ENCODE measurements at places on chromosomes 11 and 22.

- DNase-seq: no peak
Observed at GRCh38 chr11:101439488-101439887, 144.3 kb downstream of the TRPC6 start.

DNA sequence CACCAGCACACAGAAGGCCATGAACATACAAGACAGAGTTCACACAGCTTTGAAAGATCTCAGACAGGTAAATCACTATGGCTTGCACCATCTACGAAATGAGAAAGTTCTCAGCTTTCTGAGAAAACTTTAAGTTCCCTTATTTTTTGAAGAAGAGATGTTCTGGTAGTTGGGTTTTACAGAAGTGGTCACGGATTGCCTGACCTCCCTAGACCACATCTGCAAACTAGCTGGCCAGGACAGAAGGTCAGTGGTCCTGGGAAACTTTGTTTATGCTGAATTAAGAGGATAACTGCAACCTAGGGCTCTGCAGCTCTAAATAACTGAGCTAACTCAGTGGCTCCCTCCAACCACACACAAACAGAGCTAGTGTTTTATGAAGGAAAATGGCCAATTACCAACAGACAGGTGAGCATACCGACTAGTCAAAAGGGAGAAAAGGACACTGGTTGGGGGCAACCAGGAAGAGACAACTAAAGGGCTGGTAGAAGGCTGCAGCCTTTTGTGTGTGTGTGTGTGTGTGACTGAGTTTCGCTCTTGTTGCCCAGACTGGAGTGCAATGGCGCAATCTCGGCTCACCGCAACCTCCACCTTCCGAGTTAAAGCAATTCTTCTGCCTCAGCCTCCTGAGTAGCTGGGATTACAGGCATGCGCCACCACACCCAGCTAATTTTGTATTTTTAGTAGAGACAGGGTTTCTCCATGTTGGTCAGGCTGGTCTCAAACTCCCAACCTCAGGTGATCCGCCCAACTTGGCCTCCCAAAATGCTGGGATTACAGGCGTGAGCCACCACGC, 8.5 kb upstream of the SCN2B start:
- no peak for DNase-seq

DNA sequence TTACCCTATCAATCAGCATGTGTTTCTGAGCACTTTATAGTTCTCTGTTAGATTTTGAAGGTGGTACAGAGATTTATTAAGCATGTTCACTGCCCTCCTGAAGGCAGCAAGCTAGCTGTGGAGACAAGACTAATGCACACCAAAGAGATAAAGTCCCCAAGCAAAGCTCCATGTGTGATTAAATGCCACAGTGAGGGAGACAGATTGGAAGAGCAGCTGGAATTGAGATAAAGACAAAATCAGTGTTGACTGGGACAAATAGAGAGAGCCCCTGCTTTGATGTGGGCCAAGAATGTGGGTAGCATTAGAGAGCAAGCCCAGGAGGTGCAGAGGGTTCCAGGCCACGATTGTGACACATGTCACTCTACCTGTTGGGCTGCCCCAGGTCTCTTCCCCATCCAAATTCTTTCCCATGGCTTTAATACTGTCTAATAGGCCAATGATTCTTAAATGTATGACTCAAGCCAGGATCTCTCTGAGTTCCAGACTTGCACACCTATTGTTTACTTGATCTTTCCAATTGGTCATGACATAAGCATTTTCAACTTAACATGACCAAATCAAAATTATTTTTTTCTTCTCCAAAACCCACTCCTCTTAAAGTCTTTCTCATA, 60.1 kb upstream of the ZC3H12C start:
- DNase-seq: no peak

DNA sequence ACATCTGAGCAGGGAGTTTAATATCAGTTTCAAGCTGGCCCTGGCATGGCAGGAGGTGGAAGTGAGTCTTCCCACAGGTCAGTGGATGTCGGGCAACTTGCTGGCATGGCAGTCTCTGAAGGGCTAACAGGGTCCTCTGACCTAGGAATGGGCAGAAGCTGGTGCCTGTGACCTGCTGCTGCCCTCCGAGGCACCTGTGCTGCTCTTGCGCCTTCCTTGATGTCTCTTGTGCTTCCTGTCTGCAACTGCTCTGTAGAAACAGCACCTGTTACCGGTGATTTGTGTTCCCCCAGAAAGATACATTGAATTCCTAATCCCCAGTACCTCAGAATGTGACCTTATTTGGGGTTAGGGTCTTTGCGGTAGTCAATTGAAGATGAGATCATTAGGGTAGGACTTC, 110.3 kb downstream of the RPS6KA4 start:
- DNase-seq: no peak

GRCh38 chr11:95792200-95792599, 1.9 kb downstream of the CEP57 start:
- no peak for DNase-seq

DNA sequence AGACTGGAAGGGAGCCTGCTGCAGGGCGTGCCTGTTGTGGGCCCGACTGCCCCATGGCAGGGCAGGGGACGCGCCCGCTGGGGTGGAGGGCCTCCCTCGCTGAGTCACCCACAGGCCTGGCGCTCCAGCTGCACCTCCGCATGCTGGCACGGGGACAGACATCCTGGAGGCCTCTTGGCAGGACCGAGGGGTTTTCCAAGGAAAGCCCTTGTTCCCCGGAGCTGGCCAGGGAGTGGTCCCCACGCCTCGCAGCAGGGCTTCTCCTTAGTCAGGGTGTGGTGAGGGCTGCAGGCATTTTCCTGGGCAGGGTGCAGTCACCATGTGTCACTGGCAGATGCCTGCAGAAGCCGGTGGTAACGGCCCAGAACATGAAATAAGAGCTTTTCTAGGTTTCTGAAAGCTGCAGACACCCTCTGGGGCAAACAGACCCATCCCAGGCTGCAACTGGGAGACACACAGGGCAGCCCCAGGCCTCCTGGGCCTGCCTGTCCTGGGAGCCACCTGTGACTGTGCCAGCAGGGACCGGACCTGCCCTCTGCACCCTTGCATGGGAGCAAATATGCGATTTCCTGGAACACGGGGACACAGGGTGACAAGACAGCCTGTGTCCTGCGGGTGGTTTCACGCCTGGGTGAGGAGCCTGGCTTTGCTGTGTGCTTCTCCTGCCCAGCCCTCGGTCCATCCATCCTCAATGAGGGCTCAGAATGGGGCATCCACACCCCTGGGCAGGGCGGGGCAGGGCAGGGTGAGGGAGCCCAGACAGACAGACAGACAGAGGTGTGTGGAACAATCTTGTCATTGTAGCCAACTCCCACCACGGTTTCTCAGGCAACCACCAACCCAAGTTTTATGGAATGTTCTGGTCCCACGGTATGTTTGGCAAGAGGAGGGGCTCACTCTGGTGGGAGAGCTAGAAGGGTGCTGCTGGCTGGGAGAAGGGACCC, 43.2 kb upstream of the FADD start:
- DNase-seq: no peak

- DNase-seq: no peak
Observed at GRCh38 chr11:120354779-120355178, 18.6 kb downstream of the ARHGEF12 start.

DNA sequence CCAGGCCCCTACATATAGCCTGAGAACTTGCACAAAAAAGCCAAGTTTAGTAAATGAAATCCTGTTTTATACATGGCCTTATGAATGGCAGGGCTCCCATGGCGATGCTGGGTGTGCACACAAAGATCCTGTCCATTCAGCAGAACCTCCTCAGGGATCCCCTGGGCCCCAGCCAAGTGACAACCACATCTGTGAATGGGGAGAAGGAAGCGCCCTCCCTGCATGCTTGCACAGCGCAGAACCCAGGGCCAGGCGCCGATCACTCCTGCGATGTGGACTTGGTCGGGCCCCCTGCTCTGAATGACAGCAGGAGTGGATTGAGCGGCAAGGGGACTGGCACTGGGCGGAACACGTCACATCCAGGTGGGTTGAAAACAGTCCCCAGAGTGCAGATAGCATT, 4.5 kb upstream of the CDC42EP2 start:
- DNase-seq: no peak

GRCh38 chr11:59285716-59286260, 72.9 kb upstream of the OR5AN1 start:
- DNase-seq: no peak

DNA sequence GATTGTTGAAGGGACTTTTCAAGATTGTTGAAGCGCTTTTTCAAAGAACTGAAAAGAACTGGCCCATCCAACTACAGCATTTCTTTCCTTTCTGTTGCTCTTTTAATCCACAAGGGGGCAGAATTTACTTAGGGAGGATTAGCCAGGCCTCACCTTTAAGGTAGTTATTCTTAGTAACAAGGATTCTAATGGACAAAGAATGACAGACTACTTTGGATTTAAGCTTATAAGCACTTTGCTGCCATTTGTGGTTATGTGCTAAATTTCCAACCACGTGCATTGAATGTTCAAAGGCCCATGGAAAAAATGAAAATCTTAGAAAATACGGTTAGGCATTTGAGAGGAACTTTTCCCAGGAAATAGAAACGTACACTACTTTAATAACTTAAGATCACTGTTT, 49.5 kb upstream of the HSPA8 start:
- DNase-seq: no peak

DNA sequence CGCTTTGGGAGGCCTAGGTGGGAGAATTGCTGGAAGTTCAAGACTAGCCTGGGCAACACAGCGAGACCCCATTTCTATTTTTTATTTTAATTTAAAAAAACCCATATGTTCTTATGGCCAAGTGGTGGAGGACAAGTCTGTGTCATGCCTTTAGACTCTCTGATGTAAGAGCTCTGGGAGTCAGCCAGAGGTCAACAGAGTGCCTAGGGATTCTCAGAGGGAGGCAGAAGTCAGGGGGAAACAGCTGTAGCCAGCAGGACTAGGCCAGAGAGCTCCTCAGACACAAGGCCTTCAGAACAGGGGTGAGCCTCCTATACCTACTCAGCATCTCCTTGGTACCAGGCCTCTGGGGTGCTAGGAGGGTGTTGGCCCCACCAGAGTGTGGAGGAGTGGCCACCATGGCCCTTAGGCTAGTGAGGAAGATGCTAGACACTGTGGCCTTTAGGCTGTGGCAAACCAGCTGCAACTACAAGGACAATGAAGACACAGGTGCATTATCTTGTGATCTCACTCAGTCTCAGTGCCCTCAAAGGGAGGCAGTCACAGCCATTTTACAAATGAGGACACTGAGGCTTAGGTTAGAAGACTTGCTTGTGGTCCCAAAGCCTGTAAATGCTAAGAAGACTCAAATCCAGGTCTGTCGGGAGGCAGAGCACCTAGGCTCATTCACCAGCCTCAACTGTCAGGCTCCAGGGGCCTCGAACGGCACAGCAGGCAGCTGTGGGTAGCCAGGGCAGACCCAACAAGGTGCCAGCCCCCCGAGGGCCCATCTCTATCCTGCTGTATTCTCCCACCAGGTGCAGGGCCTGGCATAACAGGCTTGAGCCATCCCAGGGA, 5.0 kb downstream of the ZP1 start:
- DNase-seq: no peak

- DNase-seq: no peak
Observed at GRCh38 chr11:117187007-117187406, 8.5 kb downstream of the SIDT2 start.

DNA sequence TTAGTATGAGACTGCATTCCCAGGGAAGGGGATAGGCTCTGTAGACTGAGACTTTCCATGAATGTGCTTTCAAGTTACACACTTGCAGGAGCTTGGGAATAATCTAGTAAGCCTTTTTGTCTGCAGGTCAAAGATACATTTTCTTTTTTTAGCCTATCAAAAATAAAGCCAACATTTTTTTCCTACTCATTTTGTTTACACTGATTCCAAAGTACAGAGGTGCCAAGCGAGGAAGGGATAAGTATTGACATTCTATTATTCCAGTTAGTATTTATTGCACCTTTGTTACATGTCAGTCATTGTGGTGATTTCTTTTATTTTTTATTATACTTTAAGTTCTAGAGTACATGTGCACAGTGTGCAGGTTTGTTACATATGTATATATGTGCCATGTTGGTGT, 413.0 kb upstream of the CHORDC1 start:
- no peak for DNase-seq

DNA sequence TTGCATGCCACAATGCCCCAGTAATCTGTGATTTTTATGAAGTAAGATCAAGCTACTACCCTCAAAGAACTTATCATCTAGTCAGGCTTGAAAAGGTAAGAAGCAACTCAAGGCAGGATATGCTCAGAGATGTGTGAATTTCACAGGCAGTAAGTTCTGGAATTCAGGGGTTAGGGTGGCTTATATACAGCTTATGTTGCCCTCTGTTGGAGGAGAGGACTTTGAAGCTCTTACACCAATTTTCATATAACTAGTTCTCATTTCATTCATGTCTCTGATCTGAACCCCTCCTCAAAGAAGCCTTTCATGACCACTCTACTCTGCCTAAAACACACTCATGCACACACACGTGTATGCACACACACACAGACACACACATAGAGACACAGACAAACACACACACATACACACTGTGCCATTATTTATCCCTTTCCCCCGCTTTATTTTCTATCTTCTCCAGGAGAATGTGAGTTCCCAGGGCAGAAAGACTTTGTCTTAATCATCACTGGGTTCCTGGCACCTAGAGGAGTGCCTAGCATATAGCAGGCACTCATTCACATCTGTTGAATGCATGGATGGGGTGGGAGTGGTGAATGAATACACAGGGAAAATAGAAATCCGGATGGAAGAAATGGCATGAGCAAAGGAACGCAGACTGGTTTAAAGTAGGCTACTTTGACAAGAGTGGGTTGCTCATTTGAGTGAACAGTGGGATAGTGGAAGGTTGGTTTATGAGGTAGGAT, 220.7 kb upstream of the ZBED5 start:
- no peak for DNase-seq

GRCh38 chr11:48244804-48245203, at the start of gene OR4X2:
Gene OR4X2 (plus strand): TSS chr11:48245104. CDS start chr11:48245104, 0 bp downstream.
- DNase-seq: no peak

GRCh38 chr22:48705917-48706605, 1121.6 kb downstream of the BRD1 start:
- no peak for DNase-seq

DNA sequence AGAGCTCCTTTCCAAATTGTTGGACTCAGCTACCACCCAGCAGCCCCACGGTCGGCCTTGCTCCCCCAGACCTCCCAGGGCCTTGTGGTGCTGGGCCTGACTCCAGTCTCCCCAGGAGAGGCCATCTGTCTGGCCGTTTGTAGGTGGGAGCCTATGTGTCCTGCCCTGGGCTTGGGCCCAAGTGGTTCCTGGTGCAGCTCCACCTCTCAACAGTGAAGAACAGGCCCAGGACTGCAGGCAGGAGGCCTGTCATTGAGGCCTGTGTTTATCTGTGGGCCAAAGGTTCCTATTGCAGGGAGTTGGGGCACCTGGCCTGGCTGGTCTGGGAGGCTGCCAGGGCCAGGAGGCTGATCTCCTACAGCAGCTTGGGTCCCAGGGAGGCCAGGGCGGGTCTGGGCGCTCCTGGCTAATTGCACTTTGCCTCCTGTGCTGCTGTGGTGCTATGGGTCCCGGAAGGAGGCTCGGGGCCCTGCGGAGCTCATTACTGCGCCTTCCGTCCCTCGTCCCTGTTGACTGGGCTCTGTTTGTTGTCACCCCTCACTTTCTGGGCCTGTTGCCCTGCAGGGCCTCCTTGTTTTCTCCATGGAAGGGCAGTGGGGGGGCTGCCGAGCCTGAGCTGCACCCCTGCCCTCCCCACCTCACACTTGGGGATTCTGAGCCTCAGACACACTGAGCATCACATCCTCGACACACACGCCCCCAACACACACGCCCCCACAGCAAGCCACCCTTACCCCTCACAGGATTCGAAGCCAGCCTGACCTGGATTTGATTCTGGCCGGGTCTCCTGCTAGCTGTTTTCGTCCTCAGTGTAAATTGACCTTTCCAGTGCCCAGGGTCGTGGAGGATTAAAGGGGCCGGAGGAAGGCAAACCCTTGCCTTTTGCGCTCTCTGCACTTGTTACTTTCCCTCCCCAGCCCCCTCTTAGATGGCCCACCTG, 6.8 kb upstream of the OMP start:
- DNase-seq: no peak

- DNase-seq: no peak
Observed at GRCh38 chr11:95095858-95096587, 6.4 kb downstream of the ENDOD1 start.
